Hematopoietic multipotent progenitor cell (in vitro differentiated cells): ENCODE measurements at places on chromosomes 12 and 14. TPM values are rescaled to one million over a fixed set of nuclear protein-coding genes. Genes with fewer than 3 reads are reported as not detected.

DNA sequence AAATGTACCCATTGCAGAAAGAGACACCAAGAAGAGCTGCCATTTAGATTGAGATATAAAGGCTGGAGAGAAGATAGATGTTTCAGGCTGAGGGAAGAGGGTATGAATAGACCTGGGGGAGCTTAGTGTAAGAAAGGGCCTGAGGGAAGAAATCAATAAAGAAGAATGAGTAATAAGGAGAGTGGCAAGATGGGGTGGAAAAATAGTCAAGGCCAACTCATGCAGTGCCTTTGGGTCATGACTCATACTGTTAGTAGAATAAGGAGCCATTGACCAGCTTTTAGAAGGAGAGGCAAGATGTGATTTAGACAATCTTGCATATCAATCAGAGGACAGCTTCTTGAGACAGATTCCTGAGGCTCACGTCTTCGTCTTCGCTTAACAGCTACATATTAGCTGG is 287.5 kb downstream of the DUSP6 start:
- no peak for DNase-seq

DNA sequence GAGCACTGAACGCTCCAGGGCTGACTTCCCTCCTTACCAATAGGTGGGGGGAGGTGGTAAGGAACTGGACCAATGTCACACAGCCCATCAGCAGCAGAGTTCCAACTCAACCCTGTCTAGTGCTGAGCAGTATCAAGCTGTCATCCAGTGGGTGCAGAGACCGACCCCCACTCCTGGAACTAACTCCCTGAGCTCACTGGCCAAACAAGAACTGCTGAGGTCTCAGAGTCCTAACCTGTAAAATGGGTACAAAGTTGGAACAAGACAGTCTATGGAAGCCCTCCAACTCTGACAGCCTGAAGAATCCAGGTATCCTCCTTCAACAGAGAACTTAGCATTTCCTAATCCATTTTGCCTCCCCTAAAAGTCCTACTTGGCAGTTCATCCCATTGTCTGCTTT is 91.1 kb upstream of the CLMN start:
- DNase-seq = no peak

The ITPK1 gene
- 59.8 TPM for total RNA-seq

GRCh38 chr12:99111600-99111999 is 466.5 kb downstream of the APAF1 start:
- no peak for DNase-seq

DNA sequence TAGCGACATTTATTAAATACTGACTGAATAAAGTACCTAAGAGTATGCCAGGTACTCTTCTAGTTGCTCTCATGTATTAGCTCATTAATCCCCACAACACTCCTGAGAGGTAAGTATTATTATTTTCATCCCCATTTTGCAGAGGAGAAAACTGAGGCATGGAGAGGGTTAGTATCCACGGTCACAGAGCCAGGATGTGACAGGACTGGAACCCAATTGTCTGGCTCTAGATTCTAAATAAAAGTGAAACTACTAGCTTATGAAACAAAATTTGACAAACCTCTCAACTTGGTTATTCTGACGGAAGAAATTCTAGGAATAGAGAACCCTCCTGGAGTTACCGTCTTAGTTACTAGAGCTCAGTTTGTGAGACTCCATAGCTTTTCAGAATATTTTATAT is 112.2 kb downstream of the CHST11 start:
- DNase-seq = no peak

The EIF2S3B gene
- total RNA-seq = 10.2 TPM

- DNase-seq = no peak
Measured at GRCh38 chr12:101696251-101697196, 916 bp upstream of the CHPT1 start.

DNA sequence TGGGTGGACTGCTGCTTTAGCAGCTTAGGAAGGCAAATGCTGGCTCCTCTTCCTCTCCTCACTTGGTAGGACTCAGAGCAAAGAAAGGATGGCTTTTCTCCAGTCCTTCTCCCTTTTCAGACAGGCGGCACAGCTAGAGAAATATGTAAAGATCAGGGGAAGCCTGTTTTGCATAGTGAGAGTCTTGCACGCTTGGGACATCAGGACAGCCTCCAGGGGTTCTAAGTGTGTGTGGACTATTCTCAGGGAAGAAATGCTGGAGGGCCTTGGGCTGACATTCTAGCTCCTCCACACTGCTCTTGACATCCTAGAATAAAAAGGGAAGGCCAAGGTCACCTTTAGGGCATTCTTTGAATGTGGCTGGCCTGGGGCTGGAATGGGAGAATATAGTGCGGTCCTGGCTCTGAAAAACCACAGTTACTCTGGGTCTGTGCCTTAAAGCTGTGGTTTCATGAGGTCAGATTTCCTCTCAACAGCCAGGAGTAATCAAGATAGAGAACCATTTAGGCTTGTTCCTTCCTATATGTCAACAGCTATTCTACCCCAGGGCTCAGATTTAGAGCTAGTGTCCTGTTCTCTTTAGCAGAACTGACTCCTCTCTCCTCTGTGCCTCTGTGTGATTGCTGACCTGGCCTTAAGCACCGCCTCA is 24.3 kb downstream of the CMA1 start:
- peak; percentile 40 for DNase-seq

DNA sequence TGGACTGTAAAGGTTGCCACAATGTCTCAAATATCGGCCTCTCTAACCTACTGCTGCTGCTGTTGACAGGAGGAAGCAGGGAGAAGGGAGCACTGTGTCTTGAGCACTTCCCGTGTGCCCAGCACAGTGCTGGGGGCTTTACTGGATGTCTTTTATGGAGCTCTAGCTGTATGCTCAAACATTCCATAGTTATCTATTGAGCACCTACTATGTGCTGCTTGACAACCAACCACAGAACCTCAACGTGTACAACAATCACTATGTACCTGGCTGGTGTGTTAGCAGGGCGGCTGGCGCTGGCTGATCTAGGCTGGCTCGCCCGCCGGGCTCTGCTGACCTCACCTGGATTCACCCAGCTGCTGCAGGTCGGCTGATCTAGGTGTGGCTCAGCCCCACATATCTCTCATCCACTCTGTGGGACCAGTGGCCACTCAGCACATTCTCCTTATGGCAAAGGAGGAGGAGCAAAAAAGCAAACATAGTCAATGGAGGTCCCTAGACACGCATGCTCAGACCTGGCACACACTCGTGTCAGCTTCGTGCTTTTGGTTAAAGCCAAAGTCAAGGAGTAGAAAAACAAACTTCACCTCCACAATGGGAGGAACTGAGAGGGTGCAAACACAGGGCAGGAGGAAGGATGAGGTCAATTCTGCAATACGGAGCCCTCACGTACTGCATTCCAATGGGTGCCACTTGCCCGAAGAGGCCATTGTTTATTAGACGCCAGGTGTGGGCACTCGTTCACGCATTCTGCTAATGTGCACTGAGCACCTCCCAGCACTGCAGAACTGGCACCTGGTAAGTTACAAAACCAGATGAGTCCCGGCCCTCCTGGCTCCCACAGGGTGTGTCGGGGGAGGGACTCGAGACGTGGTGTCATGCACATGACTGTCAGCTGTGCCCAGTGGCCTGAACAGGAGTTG is 147.2 kb downstream of the SCARB1 start:
- no peak for DNase-seq

DNA sequence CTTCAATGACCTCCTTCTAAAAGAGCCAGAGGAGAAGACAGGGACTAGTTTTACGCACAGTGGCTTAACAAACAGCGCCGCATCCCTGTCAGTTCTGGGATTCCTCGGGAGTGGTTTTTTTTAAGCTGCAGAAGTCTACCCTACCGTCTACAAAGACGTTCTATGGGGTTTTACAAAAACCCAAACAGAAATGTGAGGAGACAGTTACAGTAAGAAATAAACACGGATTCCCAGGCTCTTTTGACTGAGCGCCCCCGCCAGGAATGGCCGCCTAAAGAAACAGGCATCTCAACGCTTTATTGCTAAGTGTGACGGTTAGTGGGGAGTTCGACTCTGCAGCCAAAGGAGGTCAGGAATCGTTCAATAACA is 484 bp downstream of the ALKBH1 start:
- DNase-seq = peak; percentile 31

GRCh38 chr12:67649261-67649569 is 670 bp downstream of the DYRK2 start:
- no peak for DNase-seq

The KLRC3 gene
- not detected for total RNA-seq
